ENCODE measurements at places on chromosomes 3 and 15.
A peak's percentile ranks its signal among the peaks of the same experiment; 100 is the strongest.

GRCh38 chr3:178083906-178084866 is 452.1 kb upstream of the KCNMB2 start:
- DNase-seq = peak; percentile 37

- no peak for DNase-seq
Observed at GRCh38 chr3:76991165-76991564, 48.7 kb upstream of the ROBO2 start.

- DNase-seq = peak; percentile 19
Observed at GRCh38 chr3:54146506-54147239, 24.3 kb downstream of the CACNA2D3 start.

DNA sequence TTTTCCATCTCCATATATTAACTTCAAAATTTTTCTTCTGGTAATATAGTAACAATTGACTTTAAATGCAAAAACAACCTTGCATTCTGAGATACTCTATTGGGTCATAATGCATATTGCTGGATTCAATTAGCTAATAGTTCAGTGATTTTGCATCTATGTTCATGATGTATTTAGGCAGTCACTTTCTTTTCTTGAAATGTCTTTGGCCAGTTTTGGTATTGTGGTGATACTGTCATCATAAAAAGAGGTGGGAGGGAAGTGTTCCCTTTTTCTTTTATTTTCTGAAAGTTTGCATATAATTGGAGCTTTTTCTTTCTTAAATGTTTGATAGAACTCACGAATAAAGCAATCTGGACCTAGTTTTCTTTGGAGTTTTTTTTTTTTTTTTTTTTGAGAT is 67.4 kb upstream of the ZNF148 start:
- DNase-seq = no peak

DNA sequence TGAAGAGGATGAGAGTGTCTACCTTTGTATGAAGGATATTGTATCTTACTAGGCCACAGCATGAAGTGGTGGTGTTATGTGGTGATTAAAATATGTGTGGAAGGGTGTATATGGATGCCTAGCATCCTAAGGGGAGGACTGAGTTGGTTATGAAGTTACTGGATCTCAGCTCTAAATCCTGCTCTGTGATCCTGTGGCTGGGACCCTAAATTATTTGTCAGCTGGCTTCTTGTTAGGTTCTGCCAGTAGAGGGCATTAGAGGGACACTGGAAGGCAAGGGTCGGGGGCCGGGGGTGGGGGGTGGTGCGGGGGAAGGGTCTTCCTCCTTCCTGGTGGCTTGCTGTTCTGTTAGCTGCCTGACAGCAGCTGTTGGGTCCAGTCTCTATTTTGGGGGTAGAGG is 34.9 kb downstream of the MORF4L1 start:
- DNase-seq = no peak

DNA sequence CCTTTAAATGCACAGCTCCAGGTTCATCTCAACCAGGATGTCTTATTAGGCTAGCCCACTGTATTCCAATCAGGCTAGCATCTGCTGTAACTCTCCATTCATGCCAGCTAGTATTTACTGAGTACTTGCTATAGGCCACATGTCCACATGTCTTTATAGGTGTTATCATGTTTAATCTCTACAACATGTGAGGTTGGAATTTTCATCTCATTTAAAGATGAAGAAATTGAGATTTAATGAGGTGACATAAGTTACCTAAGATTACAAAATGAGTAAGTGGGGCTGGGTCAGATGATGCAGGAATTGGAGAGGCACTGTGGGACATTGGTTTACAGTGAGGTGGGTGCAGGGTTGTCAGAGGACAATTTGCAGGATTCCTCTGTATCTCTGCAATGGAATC is 2.9 kb downstream of the IFT122 start:
- DNase-seq = no peak

GRCh38 chr15:100350434-100351226 is 8.9 kb upstream of the ADAMTS17 start:
- peak; percentile 10 for DNase-seq

DNA sequence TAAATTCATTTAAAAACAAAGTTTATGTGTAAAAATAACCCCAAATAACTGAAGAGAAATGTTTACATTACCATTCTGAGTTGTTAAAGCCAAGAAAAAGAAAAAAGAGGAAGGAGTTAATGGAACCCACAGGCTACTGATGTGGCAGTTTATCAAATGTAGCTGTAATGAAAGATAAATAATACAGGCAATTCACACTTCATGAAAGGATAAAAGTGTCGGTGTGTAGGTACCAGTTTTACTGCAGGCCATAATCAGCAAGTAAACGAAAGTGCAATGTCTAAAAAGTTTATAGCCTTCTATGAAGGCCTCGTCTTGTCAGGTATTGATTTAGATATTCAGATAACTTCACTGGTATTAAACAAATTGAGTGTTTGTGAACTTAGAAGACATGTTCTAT is 164.6 kb downstream of the DPH6 start:
- DNase-seq = no peak

DNA sequence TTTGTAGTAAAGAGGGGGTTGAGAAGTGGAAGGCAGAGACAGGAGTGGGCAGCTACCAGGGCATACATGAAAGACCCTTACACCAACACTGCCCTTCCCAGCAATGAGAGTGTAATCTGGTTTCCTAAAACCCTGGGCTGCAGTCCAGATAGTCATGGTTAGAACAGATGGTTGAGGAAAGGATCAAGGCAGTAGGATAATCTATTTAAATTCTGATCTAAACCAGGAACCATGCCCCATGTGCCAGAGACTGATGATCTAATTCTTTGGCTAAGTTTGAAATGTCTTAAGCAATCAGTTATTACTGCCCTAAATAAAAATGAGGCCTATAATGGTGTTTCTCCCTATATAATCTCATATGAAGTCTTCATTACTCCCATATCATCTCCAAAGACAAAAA is 59.6 kb downstream of the PRTG start:
- DNase-seq = no peak

DNA sequence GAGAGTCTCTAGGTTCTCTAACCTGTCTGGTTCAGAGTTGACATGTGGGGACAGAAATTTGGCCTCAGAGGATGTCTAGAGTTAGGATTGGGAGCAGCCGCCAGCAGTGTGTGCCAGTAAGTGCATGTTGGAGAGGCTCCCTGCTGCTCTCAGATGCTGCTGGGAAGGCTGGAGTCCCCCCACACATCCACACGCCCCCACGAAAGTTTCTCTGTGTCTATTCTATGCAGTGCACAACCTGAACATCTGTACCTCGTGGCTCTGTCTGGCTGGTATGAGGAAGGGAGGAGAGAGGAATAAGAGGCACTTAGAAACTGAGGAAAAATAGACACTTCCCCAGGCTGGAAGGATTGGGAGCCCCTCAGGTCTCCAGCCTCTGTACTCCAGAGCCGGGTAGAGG is 131.8 kb downstream of the RAB11A start:
- DNase-seq = no peak

DNA sequence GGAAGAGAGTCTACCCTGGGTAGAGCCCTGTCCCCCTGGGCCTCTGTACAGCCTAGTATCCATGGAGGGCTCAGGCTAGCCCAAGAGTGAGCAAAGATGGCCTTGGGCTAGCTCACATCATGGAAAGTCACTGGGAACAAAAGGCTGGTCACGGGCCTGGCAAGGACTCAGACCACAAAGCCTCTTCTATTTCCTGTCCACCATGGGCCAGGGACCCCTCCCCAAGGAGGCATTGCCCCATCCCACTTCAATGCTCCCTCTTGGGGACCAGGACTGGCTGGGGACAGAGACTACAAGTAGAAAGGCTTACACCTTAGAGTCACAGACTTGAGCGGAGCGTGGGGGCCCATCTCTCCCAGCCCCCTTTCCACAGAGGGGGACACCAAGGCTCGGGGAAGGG is 16.9 kb downstream of the DUSP7 start:
- DNase-seq = no peak

GRCh38 chr3:46845860-46846623 is 17.2 kb downstream of the MYL3 start:
- peak; percentile 46 for DNase-seq

DNA sequence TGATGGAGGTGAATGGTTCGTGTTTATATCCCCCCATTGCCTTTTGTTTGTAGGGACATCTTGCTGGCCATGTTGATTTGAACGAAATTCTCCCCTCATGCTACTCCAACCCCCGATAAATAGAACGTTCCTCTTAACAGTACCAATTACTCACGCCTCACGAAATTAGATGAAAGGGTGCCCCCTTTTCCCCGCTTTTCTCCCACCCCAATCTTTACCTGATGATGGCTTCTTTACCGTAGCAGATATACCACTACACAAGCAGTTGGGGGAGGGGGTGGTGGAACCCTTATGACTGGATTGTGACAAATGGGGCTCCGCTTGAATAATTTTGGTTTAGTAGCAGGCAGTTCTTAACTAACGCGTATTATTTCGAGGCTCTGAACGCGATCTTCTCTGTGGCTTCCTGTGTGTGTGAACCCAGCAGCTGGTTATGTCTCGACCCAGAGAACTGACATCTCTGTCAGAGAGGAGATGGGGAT is 1.1 kb downstream of the PIAS1 start:
- DNase-seq = no peak

DNA sequence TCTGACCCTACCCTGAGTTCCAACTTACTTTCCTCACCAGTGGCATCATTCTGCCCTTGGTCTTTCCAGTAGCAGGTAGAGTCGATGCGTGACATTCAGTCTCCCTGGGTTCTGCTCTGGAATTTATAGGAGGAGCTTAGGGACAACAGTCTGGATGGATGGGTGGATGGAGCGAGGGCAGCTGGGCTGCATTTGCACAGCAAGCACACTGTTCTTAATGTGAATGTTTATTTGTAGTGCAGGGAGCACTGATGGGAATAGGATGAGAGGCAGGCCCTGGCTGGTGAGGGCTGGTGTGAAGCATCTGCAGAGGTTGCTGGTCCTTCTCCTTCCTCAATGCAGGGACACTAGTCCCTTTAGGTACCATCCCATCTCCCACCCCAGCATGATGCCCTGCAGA is 176.2 kb downstream of the EPHB1 start:
- DNase-seq = no peak

- DNase-seq = no peak
Observed at GRCh38 chr15:40754574-40754882, 526 bp downstream of the RMDN3 start.
